ENCODE measurements at places on chromosomes 3 and 15. TPM values are rescaled to one million over a fixed set of nuclear protein-coding genes. Genes with fewer than 3 reads are reported as not detected.

GRCh38 chr3:197372047-197372661 lies 73.7 kb upstream of the DLG1 start:
- no peak for DNase-seq

DNA sequence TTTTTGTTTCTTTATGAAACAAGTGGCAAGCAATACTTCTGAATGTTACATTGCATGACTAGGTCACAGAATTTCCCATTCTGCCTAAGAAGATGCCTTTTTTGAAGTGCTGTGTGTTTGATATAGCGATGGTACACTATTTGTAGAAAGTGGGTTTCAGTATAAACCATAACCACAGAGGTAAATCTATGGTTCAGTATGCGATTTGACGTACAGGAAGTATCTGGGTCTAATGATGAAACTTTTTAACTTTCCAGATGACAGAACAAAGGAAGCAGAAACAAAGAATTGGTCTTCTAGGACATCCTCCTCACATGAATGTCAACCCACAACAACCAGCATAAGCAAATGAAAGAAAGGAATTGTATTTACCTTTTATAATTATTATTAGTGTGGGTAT lies 133.4 kb upstream of the BHLHE40 start:
- DNase-seq = no peak

GRCh38 chr15:49842031-49842730 lies 221.3 kb downstream of the DTWD1 start:
- no peak for DNase-seq

- DNase-seq = no peak
Observed at GRCh38 chr3:23442598-23443383, 239.7 kb downstream of the UBE2E2 start.

The PCOLCE2 gene
- total RNA-seq = not detected

The GPR149 gene
- not detected for total RNA-seq

Measured in activated naive CD8-positive, alpha-beta T cell treated with anti-CD3 and anti-CD28 coated beads, Interleukin-2, amount 10 ng/mL, durations not matched to agents 7 days and 5 days (primary cell).